ENCODE measurements at places on chromosomes 2 and 18. TPM values are rescaled to one million over a fixed set of nuclear protein-coding genes. Genes with fewer than 3 reads are reported as not detected.

The NOSTRIN gene
- 1.3 TPM for total RNA-seq

- no peaks in the 10 kb centered on the region for H3K36me3 ChIP-seq
- DNase-seq = no peak
- H3K4me3 ChIP-seq = no peak overlapping the region
- H3K27me3 ChIP-seq = no peaks in the 10 kb centered on the region
- no peaks in the 10 kb centered on the region for H3K4me1 ChIP-seq
- H3K27ac ChIP-seq = no peak overlapping the region
Observed at GRCh38 chr2:50612306-50612705, 419.6 kb downstream of the NRXN1 start.

The DNAH7 gene
- total RNA-seq = 0.38 TPM

DNA sequence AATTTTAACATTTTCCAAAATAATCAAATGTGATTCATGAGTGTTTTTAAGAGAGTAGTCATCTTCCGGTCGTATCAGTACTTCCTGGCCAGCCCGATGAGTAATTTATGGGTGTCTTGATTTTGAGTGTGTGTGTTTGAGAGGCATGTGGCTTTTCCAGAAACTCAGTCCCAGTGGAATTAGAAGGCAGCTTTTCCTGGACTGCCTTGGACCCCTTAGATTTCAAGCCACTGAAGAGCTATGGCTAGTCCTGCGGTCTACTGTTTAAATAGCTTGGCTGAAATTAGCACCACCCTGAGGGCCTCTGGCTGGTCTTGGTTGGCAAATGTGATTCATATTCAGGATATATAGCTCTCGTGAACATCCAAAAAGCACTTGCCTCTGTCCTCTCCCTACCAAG lies 59.4 kb downstream of the HK2 start:
- peaks cover 12% of the 10 kb centered on the region for H3K4me1 ChIP-seq
- no peak overlapping the region for H3K4me3 ChIP-seq
- no peak for DNase-seq
- H3K27ac ChIP-seq = no peak overlapping the region

DNA sequence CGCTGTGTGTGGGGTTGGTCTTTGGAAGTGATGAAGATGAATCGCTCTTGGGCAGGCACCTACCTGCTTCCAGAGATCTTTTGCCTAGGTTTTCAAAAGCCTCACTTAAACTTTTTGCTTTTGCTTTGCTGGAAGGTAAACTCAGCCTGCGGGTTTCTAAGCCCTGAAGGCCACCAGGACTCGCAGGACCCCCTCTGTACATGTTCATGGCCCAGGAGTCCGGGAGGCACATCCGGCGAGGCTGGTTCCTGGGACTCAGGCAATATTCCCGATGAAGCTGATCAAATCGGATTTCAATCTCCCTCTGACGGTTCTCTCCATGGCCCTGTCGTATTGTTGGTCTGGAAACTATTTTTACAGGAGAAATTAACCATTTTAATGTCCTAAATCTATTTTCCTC lies 13.2 kb downstream of the HJURP start:
- no peak for DNase-seq
- H3K4me3 ChIP-seq = no peak overlapping the region
- no peaks in the 10 kb centered on the region for H3K4me1 ChIP-seq
- H3K36me3 ChIP-seq = no peaks in the 10 kb centered on the region

- peak within 1 kb of the TSS; percentile 93 for H3K27ac ChIP-seq
- H3K36me3 ChIP-seq = peaks cover 26% of the 10 kb centered on the region
- no peaks in the 10 kb centered on the region for H3K27me3 ChIP-seq
- no peak for DNase-seq
- H3K4me3 ChIP-seq = peak within 1 kb of the TSS; percentile 59
- H3K4me1 ChIP-seq = peaks cover 55% of the 10 kb centered on the region
Observed at GRCh38 chr2:85577386-85578242, at the start of gene VAMP8. VAMP8 (plus strand) TSS chr2:85577586; CDS start chr2:85577647, 61 bp downstream.

The AGXT gene
- total RNA-seq = not detected

DNA sequence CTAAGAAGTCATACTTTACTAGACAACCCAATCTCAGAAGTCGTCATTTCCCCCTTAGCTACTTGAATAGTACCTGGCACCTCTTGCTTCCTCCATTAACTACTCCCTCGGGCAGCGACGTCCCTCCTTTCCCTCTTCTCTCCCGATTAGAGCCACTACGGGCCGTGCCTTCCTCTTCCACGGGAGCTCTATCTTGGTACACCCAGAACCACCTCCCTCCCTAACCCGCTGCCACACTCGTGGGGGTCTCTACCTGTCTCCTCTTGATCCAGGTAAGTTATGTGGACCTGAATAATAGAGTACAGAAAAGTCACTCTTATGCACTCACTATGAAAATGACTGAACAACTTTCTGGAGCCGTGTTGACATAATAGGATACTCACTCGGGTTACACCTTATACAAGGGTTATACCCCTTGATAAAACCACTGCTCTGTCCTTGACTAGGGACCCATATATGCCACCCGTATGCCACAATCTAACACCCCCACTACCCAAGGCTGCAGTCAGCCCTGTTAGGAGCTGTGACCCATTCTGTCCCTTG lies 595 bp upstream of the HDHD2 start:
- H3K36me3 ChIP-seq = no peaks in the 10 kb centered on the region
- peak overlapping the region; percentile 91 for H3K27ac ChIP-seq
- H3K4me1 ChIP-seq = peaks cover 12% of the 10 kb centered on the region
- peak overlapping the region; percentile 80 for H3K4me3 ChIP-seq

The SLC39A6 gene
- total RNA-seq = 49.8 TPM

- H3K36me3 ChIP-seq = no peaks in the 10 kb centered on the region
- no peaks in the 10 kb centered on the region for H3K4me1 ChIP-seq
- H3K27ac ChIP-seq = no peak overlapping the region
- no peak overlapping the region for H3K4me3 ChIP-seq
- DNase-seq = no peak
Observed at GRCh38 chr2:8154936-8155335, 526.9 kb upstream of the ID2 start.

GRCh38 chr2:109392816-109393661 lies 220.7 kb downstream of the SEPTIN10 start:
- DNase-seq = no peak
- H3K27ac ChIP-seq = no peak overlapping the region
- no peaks in the 10 kb centered on the region for H3K36me3 ChIP-seq
- H3K4me1 ChIP-seq = no peaks in the 10 kb centered on the region
- H3K4me3 ChIP-seq = no peak overlapping the region
